ENCODE measurements at places on chromosomes 3 and 15.

DNA sequence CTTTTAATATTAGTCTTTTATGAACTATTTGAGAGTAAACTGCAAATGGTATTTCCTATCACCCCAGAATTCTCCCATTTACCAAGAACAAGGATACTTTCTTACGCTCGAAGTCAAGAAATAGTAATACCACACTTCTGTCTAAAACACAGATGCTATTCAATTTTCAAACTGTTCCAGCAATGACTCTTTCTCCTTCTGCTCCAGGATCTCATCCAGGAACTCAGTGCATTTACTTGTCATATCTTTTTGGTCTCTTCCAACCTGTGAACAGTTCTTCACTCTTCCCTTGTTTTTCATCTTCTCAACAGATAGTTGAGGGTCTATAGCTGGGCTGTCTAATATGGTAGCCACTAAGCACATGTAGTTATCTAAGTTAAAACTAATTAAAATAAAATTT is 87.1 kb upstream of the GAP43 start:
- DNase-seq = no peak

DNA sequence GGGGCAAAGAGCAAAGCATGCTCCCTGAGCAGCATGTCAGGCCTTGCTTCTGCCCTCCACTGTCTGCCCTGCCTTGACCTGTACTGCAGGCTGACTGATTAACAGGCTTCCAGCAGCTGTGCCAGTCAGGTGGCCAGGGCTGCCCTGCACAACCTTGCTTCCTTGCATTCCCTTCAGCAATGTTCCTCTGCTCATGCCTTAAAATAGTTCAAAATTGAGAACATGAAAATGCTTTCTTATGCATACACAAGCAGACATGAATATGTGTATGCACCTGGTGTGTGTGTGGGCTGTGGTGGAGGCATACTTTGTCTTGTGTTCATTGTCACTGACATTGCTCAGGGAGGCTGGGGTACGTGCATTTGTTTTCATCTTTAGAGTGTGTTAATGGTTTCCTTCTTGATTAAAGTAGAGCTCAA is 1.2 kb upstream of the SLC22A13 start:
- DNase-seq = no peak

DNA sequence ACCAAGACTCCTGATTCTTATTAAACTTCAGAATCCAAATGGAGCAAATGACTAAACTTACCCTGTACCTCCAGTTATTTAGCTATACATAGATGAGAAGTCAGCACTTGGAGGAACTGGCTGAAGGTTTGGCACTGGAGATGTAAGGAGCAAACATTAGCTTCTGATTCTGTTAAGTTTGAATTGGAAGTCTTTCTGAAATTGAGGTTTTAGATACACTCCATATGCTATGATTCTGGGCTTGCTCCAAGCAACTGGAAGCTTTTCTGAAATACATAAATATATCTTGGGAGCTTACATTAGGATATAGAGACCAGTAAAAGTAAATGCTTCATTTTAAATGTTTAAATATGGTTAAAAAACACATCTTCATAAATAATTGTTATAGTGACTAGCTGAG is 333.7 kb downstream of the EPHA3 start:
- DNase-seq = no peak

DNA sequence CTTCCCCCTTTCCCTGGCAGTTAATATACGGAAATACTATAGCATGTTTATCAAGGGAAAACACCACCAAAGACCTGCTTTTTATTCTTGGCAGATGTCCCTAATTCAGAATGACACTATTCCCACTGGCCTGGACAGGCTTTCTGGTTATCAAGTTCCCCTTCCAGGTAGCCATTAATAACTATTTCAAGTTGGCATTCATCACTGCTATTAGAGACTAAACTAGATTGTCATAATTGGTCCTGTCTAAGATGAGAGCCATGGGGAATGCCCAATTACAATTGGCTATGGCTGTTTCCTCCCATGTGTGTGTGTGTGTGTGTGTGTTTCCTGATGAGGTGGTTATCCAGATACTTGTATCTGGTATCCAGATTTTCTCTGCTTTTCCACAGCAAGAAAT is 608.1 kb downstream of the SQOR start:
- DNase-seq = no peak

DNA sequence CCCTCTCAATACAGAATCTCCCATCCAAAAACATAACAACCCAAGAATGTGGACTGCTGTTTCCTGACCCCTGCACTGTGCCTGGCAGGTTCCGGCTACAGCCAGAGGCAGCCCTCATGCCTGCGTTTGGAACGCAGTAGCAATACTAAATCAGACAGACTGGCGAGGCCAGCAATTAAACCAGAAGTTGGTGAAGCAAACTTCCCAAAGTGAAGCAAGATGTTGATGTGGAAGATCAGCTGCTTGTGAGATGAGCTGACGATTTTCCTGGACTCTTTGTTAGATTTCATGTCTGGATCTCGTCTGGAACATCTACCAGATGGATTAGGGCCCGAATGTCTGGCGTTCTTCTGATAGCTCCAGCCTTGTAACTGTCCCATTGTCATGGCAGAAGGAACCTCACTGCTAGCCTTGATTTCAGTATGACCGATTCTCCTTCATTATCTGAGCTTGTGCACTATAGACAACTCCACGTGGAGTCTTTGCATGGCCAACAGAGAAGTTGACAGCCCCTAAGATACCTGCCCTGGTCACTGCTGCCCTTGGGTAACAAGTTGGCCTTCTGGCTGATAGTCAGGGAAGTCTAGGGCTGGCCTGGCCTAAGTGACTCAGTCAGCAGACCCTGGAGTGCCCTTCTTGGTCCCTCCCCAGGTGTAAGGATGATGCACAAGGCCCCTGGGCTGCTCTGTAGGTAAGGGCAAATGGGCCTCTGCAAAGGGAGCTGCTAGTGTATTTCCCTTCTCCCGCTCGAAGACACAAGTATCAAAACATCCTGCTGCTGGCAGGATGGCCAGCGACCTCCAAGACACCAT is 126.5 kb downstream of the ADAMTS17 start:
- no peak for DNase-seq

DNA sequence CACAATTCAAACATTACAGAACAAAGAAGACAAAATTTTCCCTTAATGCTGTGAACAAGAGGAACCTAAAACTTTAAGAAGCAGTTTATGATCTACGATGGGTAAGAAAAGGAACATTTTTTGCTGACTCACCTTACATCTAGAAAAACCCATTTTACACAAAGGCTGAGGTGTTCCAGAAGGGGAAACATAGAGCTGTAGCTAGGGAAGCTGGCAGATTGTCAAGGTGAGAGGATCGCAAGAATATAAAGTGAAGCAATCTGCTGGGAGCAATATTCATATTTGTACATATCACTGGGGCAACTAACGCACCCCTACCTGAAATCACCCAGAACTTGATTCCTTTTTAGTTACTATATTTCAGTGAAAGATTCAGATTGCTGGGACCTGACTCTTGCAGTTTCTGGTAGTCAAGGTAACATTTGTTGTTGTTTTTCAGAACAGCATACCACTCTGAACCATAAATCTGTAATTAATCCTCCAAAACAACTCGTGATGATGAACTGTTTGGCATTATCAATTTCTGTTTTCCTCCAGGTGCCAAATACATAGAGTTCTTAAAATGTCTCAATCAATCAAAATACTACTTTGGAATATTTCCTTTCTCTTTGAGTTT is 184.1 kb upstream of the LRRC3B start:
- no peak for DNase-seq

DNA sequence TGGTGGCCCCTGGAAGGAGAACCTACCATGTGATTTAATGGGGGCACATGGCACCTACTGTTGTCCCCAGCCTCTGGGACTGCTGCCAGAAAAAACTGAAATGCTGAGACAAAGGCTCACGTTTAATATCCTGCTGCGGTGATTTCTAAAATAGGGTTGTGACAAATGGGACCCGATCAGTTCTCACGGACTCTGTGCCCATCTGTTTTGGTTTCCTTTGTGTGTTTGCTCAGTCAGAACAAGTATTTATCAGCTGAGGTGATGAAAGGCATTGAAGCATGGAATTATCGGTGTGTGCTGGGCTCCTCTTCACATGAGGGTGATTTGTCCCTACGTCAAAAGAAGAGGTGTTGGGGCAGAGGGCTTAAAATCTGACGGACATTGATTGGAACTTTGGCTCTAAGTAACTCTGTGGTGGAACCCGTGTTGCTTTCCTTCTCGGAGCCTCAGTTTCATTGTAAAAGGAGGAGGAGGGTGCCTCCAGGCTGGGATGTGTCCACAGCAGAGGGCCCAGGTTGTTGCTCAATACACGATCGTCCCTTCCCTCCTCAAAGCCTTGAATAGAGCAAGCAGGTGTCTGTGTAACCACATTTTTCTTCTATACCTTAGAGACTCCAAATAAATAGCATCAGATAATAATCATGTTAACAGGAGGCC is 283.3 kb upstream of the RGMA start:
- no peak for DNase-seq

- DNase-seq = no peak
Observed at GRCh38 chr3:112032098-112032731, 2.3 kb upstream of the TMPRSS7 start.

DNA sequence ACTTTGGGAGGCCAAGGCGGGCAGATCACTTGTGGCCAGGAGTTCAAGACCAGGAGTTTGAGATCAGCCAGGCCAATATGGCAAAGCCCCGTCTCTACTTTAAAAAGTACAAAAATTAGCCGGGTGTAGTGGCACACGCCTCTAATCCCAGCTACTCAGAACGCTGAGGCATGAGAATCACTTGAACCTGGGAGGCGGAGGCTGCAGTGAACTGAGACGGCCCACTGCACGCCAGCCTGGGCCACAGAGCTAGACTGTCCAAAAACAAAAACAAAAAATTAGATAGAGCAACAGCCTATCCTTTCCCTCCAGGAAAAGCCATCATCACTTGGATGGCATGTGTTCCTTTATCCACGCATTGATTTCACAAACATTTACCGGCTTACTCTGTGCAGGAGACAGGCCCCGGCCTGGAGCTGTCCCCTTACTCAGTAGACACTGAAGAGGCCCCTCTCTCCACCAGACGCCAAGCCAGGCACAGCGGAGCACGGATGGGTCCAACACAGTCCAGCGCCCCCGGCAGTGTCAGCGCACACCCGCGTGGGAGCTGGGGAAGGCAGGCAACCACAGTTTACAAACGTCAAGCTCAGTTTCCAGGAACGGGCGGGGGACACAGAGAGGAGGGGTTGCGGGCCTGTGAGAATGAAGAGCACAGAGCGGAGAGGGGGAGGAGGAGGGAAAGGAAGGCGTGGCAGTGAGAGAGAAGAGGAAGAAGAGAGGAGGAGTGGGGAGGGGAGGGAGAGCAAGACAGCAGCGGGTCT is 3.1 kb downstream of the GP5 start:
- DNase-seq = no peak

DNA sequence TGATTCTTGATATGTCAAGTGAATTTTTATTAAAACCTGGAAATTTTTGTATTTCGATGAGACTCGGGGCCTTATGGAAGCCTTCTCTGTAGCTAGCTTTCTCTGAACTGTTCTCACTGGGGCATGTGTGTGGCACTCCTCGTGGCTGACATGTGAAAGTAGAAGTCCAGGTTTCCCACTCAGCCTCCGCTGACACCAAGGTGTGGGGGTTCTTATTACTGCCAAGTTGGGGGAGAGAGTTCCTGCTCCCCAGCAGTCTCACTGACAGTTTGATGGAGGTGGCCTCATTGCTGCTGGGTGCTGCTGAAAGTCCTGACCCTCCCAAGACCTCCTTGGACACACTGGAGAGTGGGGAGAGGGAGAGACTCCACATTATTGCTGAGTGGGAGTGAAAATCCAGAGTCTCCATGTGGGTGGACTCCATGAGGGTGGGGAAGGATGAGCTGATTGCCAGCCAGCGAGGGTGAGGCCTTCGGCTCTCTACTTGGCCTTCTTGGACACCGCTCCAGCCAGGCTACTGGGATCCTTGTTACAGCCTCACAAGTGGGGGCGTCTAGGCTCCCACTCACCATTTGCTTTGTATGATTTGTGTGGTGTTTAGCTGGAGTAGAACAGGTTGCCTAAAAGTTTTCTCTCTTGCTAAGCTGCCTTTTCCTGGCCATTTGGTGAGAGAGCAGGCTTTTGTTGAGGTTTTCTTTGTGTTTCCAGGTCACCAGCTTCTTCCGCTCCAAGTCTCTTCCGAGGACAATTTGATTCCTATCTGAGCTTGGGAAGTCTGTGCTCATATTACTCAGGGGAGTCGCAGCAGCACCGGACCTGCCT is 64.1 kb downstream of the LSM3 start:
- no peak for DNase-seq

Measured in esophagus squamous epithelium (tissue), 5 donors.